Thoracic aorta (tissue), 2 donors: ENCODE measurements at places on chromosomes 2 and 18. TPM values are rescaled to one million over a fixed set of nuclear protein-coding genes. Genes with fewer than 3 reads are reported as not detected.

The MGAT5 gene
- 43.9 TPM for total RNA-seq

GRCh38 chr2:88852753-88853402, 161.4 kb downstream of the RPIA start:
- H3K4me3 ChIP-seq, result no peak overlapping the region
- H3K4me1 ChIP-seq, result no peaks in the 10 kb centered on the region
- no peaks in the 10 kb centered on the region for H3K36me3 ChIP-seq
- no peak for DNase-seq

- H3K27me3 ChIP-seq, result no peaks in the 10 kb centered on the region
- no peaks in the 10 kb centered on the region for H3K4me1 ChIP-seq
- no peaks in the 10 kb centered on the region for H3K36me3 ChIP-seq
- no peak for DNase-seq
Measured at GRCh38 chr2:200828104-200828503, 16.4 kb downstream of the BZW1 start.

DNA sequence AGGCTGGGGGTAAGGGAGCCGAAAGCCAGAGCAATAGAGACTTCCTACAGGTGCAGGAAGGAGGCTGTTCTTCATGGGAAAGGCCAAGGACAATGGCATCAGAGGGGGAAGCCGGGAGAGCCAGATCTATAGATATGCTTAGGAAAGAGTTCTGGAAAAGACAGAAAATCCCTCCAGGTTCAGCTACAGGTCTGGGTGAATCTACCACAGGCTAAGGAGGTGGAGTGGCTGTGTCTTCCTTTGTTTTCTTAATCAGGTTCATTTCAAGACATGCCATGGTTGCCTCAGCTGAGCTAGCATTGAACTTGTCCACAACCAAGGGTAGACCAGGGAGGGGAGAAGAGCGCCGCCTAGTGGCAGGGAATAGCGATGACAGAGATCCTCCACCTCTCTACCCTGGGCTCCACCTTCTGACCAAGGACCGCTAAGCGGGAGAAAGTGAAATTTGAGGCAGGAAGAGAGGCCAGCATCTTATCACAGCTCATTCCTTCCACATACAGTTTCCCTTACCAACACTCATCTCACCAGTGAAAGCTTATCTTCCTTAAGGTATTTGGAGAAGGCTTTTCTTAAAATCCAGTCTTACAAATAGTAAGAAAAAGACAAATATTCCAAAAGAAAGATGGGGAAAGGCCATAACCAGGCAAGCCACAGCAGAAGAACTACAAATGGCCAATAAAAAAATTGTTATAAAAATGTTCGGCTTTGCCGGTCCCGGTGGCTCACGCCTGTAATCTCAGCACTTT, 74.2 kb downstream of the VIT start:
- H3K4me1 ChIP-seq, result no peaks in the 10 kb centered on the region
- H3K27ac ChIP-seq, result no peak overlapping the region
- H3K4me3 ChIP-seq, result no peak overlapping the region
- H3K36me3 ChIP-seq, result no peaks in the 10 kb centered on the region
- H3K27me3 ChIP-seq, result no peaks in the 10 kb centered on the region

GRCh38 chr2:111243295-111243694, 122.6 kb downstream of the BCL2L11 start:
- DNase-seq, result no peak
- no peak overlapping the region for H3K27ac ChIP-seq
- H3K4me3 ChIP-seq, result no peak overlapping the region

- H3K27me3 ChIP-seq, result no peaks in the 10 kb centered on the region
- no peak overlapping the region for H3K4me3 ChIP-seq
- H3K27ac ChIP-seq, result no peak overlapping the region
- H3K4me1 ChIP-seq, result no peaks in the 10 kb centered on the region
Measured at GRCh38 chr2:27897717-27898116, 7.2 kb downstream of the BABAM2 start.
